Aorta (tissue), 5 donors: ENCODE measurements at places on chromosomes 2 and 18. TPM values are rescaled to one million over a fixed set of nuclear protein-coding genes. Genes with fewer than 3 reads are reported as not detected.
A peak's percentile ranks its signal among the peaks of the same experiment; 100 is the strongest.

GRCh38 chr2:190627448-190628412 is 21.2 kb upstream of the NAB1 start:
- peak; percentile 83 for DNase-seq
- H3K4me1 ChIP-seq, result no peaks in the 10 kb centered on the region
- peak overlapping the region; percentile 69 for H3K27ac ChIP-seq
- H3K27me3 ChIP-seq, result no peaks in the 10 kb centered on the region
- H3K4me3 ChIP-seq, result peak overlapping the region; percentile 68

- H3K4me1 ChIP-seq, result no peaks in the 10 kb centered on the region
- no peak overlapping the region for H3K27ac ChIP-seq
- H3K4me3 ChIP-seq, result no peak overlapping the region
- H3K27me3 ChIP-seq, result no peaks in the 10 kb centered on the region
Measured at GRCh38 chr2:120815292-120815691, 79.6 kb downstream of the GLI2 start.

Gene KIAA2012
- total RNA-seq, result not detected

Gene VWC2L
- not detected for total RNA-seq

Gene EHBP1
- total RNA-seq, result 42.7 TPM

DNA sequence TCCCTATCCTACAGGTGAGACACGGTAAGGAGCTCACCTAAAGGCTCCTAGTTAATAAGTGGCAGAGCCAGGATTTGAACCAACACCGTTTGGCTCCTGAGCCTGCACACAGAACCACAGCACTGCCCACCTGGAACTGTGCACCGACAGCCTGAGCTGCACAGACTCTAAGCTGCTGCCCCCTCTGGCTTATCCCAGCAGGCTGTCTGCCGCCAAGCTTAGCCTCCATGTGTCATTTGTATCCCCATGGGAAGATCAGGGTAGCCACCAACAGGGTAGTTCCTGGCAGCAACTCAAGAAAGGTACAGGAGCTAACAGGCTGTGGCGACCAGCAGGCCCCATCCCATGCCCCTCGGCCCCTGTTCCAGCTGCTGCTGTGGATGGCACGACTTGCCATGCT is 135.7 kb downstream of the LRRC30 start:
- no peaks in the 10 kb centered on the region for H3K4me1 ChIP-seq
- no peaks in the 10 kb centered on the region for H3K36me3 ChIP-seq
- H3K27me3 ChIP-seq, result no peaks in the 10 kb centered on the region
- no peak overlapping the region for H3K27ac ChIP-seq

Gene OSR1
- total RNA-seq, result 79.1 TPM

GRCh38 chr2:237287872-237288271 is 126.1 kb downstream of the COL6A3 start:
- DNase-seq, result no peak
- no peaks in the 10 kb centered on the region for H3K27me3 ChIP-seq
- no peaks in the 10 kb centered on the region for H3K36me3 ChIP-seq

Gene LONRF2
- total RNA-seq, result 10.3 TPM

GRCh38 chr2:162232027-162232426 is 11.2 kb downstream of the FAP start:
- H3K4me1 ChIP-seq, result peaks cover 2% of the 10 kb centered on the region
- H3K27ac ChIP-seq, result no peak overlapping the region
- no peak overlapping the region for H3K4me3 ChIP-seq
- no peaks in the 10 kb centered on the region for H3K27me3 ChIP-seq
- H3K36me3 ChIP-seq, result no peaks in the 10 kb centered on the region

Gene HOXD13
- not detected for total RNA-seq

Gene WDR43
- 41.4 TPM for total RNA-seq

- no peaks in the 10 kb centered on the region for H3K4me1 ChIP-seq
- H3K27me3 ChIP-seq, result no peaks in the 10 kb centered on the region
Measured at GRCh38 chr2:179954026-179954425, 53.1 kb downstream of the CWC22 start.

Gene BMP10
- not detected for total RNA-seq

DNA sequence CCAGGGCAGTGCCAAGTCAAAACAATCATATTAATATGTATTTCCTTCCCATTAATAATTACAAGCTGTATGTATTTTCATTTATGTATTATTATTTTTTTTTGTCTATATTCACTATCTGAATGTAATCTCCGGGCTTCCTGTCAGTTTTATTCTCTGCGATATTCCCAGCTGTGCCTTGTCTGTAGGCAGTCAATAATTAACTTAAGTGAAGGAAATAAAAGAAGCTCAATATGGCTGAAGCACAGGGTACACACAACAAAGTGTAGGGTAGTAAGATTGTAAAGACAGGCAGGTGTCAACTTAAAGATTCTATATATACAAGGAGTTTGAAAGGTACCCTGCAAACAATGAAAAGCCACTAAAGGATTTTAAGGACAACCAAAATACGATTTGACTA is 122.9 kb downstream of the ROCK1 start:
- H3K27me3 ChIP-seq, result no peaks in the 10 kb centered on the region
- no peak for DNase-seq
- H3K4me1 ChIP-seq, result no peaks in the 10 kb centered on the region

Gene UGT1A4
- not detected for total RNA-seq

Gene SERPINB10
- total RNA-seq, result not detected

Gene CHRND
- not detected for total RNA-seq

Gene ALPG
- total RNA-seq, result not detected

GRCh38 chr2:217956586-217957457 is 46.0 kb downstream of the TNS1 start:
- H3K4me1 ChIP-seq, result peaks cover 2% of the 10 kb centered on the region
- peak; percentile 88 for DNase-seq
- H3K36me3 ChIP-seq, result no peaks in the 10 kb centered on the region
- no peak overlapping the region for H3K27ac ChIP-seq

GRCh38 chr18:58496231-58496630 is 132.7 kb downstream of the ALPK2 start:
- no peak for DNase-seq
- H3K27me3 ChIP-seq, result no peaks in the 10 kb centered on the region
- no peaks in the 10 kb centered on the region for H3K36me3 ChIP-seq
- no peak overlapping the region for H3K27ac ChIP-seq
- no peak overlapping the region for H3K4me3 ChIP-seq
- no peaks in the 10 kb centered on the region for H3K4me1 ChIP-seq

GRCh38 chr2:207896525-207897285 is 127.0 kb upstream of the FZD5 start:
- DNase-seq, result no peak
- no peak overlapping the region for H3K27ac ChIP-seq
- H3K4me1 ChIP-seq, result peaks cover 4% of the 10 kb centered on the region
- H3K27me3 ChIP-seq, result no peaks in the 10 kb centered on the region
- H3K36me3 ChIP-seq, result peaks cover 2% of the 10 kb centered on the region
- H3K4me3 ChIP-seq, result no peak overlapping the region

DNA sequence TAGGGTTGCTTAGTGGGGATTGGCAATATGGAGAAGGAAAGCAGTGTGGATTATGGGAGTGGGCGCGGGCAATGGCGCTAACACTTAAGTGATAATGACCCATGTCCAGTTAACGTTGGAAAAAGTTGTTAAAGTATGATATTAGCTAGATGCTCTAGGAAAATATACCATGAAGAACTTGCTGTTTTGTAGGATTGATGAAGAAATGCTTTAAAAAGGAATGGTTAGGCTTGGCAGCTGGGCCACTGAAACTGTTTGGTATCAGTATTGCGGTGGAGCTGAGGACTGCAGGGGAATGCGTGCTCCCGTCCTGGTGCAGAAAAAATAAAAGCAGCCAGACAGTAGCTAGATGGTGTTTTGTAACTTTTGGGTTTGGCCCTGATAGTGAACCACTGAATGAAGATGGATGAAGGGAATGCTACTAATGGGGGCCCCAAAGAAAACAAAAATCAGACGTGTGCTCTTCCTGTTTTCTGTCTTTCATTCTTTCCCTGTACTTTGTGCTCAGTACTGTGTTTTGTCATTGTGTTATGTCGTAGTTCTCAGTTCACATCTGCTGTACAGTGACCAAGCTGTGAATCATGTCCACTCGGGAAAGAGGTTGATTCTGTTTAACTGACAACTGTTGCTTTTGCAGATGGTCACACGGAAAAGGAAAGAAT is 999 bp downstream of the INSIG2 start:
- H3K4me3 ChIP-seq, result peak overlapping the region; percentile 62
- peaks cover 4% of the 10 kb centered on the region for H3K4me1 ChIP-seq
- H3K27ac ChIP-seq, result no peak overlapping the region
- DNase-seq, result no peak
- no peaks in the 10 kb centered on the region for H3K27me3 ChIP-seq

DNA sequence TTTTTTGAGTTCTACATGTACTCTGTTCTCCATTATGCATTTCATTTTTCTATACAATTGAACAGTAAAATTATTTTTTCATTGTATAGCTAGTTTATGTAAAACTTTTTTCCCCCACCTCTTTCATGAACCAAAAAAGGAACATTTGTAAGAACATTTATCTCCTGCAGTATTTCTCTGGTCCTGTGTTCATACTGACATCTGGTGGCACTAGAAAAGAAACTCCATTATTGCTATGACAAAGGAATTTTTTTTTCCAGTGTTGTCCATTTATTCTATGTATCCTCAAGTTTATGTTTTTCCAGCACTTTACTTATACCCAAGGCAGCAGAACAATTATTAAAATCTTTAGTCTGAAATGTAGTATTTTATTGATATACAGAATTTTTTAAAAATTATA is 27.4 kb upstream of the CHAC2 start:
- no peaks in the 10 kb centered on the region for H3K27me3 ChIP-seq
- H3K27ac ChIP-seq, result no peak overlapping the region
- no peaks in the 10 kb centered on the region for H3K4me1 ChIP-seq

DNA sequence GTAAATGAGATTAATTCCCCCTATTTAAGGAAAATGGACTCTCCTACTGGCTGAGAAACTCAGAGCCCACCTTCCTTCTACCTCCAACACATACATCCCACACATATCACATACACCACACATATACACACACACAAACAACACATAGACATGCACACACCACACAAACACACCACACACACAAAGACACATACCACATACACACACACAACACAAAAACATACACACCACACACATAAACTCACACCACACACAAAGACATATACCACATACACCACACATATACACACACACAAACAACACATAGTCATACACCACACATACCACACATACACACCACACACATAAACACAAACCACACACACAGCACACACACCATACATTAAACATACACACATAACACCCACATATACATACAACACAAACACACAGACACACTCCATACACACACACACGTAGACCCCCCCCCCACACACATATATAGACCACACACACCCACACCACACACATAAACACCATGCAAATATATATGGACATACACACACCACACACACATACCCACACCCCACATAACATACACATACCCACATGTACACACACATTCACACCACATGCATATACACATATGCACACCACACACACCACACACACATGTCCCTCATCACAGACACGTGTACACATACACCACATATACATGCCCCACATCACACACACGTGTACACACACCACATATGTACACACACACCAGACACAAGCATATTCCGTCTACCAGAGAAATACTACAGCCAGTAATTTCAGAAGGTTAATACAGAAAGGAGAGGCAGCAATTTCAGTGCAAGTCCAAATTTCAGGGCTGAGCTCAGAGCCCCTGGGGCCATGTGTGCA is 204.3 kb downstream of the SNTG2 start:
- no peaks in the 10 kb centered on the region for H3K4me1 ChIP-seq
- H3K4me3 ChIP-seq, result no peak overlapping the region
- H3K27me3 ChIP-seq, result no peaks in the 10 kb centered on the region
- no peaks in the 10 kb centered on the region for H3K36me3 ChIP-seq
- no peak for DNase-seq

- H3K4me1 ChIP-seq, result no peaks in the 10 kb centered on the region
- no peak for DNase-seq
- peaks cover 3% of the 10 kb centered on the region for H3K36me3 ChIP-seq
- no peak overlapping the region for H3K4me3 ChIP-seq
Measured at GRCh38 chr2:237341872-237342271, 72.1 kb downstream of the COL6A3 start.

Gene LHCGR
- total RNA-seq, result 0.42 TPM

Gene SLC20A1
- total RNA-seq, result 51.9 TPM

- no peak overlapping the region for H3K27ac ChIP-seq
- H3K4me3 ChIP-seq, result no peak overlapping the region
- DNase-seq, result no peak
Measured at GRCh38 chr18:59950215-59950944, 50.6 kb downstream of the PMAIP1 start.

- H3K36me3 ChIP-seq, result no peaks in the 10 kb centered on the region
- DNase-seq, result no peak
- no peak overlapping the region for H3K4me3 ChIP-seq
- H3K4me1 ChIP-seq, result no peaks in the 10 kb centered on the region
Measured at GRCh38 chr2:15842758-15843666, 97.3 kb upstream of the MYCN start.

- H3K27me3 ChIP-seq, result no peaks in the 10 kb centered on the region
- peaks cover 3% of the 10 kb centered on the region for H3K36me3 ChIP-seq
- no peak for DNase-seq
- no peak overlapping the region for H3K4me3 ChIP-seq
- no peak overlapping the region for H3K27ac ChIP-seq
Measured at GRCh38 chr2:206154197-206154596, 5.0 kb downstream of the NDUFS1 start.

GRCh38 chr2:32937602-32938448 is 8.9 kb upstream of the LTBP1 start:
- H3K36me3 ChIP-seq, result no peaks in the 10 kb centered on the region
- H3K4me1 ChIP-seq, result no peaks in the 10 kb centered on the region
- no peak overlapping the region for H3K4me3 ChIP-seq
- no peak for DNase-seq
- H3K27me3 ChIP-seq, result no peaks in the 10 kb centered on the region

Gene ATP5F1A
- 189 TPM for total RNA-seq

DNA sequence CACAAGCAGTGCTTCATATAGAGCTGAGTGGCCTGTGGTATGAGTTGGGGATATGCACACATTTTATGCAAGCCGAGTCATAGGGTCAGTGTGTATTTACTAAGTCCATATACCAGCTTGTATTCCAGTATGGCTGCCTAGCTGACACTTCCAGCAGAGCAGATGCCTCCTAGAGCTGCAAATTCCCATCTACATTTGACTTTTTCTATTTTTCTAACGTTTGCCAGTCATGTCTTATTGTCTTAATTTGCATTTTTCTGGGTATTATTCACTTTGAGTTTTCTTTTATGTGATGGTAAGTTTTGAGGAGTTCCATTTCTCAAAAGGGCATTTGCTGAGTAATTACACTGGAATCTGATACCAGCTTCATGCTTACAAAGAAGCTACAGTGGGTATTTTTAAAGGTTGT is 334.5 kb upstream of the CDH2 start:
- no peaks in the 10 kb centered on the region for H3K36me3 ChIP-seq
